Right cardiac atrium (tissue), 5 donors: ENCODE measurements at places on chromosomes 6 and 20. TPM values are rescaled to one million over a fixed set of nuclear protein-coding genes. Genes with fewer than 3 reads are reported as not detected.

Gene LY6G6F
- not detected for total RNA-seq

Gene SLC17A2
- not detected for total RNA-seq

Gene GPSM3
- 5.9 TPM for total RNA-seq

Gene SLC17A3
- total RNA-seq, result not detected

Gene SMIM28
- not detected for total RNA-seq

- no peak for DNase-seq
These were observed 81.8 kb downstream of the LCA5 start for GRCh38 chr6:79455446-79455845.

GRCh38 chr6:141398949-141399348 lies 733.8 kb upstream of the GJE1 start:
- DNase-seq, result no peak

Gene OR12D3
- total RNA-seq, result not detected

DNA sequence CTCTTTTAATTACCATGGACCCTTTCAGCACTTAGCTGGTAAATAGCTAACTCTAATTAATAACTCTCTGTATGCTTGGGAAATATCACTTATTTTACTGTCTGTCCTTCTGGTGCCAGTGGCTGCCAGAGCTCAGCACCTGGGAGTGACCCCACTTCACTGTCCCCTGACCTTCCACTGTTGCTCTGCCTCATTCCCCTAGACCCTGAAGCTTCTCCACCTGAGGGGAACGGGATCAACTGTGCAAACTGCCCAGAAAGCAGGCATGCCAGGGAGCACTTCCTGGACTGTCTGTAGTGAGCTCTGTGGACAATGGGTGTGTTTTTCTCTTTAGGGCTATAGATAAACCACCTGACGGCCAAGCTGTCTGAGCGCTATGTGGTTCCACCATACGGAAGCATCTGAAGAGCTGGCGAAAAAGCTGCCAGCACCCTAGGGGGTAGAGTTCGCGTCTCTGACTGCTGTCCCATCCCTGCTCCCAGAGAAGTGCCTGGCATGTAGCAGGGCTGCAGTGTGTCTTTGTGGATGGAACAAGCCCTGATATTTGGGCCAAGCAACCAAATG lies 106.3 kb upstream of the FOXA2 start:
- DNase-seq, result no peak

Gene ZSCAN16
- total RNA-seq, result 3.2 TPM

DNA sequence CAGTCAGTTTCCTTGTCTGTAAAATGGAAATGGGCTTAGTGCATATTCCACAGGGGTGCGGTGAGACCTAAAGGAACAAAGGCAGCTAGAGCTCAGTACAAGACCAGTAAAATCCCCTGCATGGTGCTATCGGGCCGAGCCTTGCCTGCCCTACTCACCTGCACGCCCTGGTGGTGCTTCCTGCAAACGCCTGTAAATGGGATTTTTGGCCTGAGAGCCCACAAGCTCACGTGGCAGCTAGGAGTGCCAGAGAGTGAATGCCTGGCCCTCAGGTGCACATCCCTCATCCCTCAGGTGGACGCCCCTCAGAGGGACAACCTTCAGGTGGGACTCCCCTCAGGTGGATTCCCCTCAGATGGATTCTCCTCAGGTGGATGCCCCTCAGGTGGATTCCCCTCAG lies 48.0 kb upstream of the VSX1 start:
- DNase-seq, result no peak

GRCh38 chr6:36150283-36150682 lies 20.0 kb downstream of the MAPK13 start:
- no peak for DNase-seq

Gene LAMA4
- total RNA-seq, result 45.8 TPM

GRCh38 chr6:131005439-131006016 lies 57.5 kb downstream of the EPB41L2 start:
- DNase-seq, result no peak

Gene TMEM242
- total RNA-seq, result 11.5 TPM

GRCh38 chr6:25652007-25652515 lies at the start of gene SCGN:
Gene SCGN (plus strand): TSS chr6:25652215. CDS start chr6:25652404, 189 bp downstream.
- DNase-seq, result peak; percentile 67

DNA sequence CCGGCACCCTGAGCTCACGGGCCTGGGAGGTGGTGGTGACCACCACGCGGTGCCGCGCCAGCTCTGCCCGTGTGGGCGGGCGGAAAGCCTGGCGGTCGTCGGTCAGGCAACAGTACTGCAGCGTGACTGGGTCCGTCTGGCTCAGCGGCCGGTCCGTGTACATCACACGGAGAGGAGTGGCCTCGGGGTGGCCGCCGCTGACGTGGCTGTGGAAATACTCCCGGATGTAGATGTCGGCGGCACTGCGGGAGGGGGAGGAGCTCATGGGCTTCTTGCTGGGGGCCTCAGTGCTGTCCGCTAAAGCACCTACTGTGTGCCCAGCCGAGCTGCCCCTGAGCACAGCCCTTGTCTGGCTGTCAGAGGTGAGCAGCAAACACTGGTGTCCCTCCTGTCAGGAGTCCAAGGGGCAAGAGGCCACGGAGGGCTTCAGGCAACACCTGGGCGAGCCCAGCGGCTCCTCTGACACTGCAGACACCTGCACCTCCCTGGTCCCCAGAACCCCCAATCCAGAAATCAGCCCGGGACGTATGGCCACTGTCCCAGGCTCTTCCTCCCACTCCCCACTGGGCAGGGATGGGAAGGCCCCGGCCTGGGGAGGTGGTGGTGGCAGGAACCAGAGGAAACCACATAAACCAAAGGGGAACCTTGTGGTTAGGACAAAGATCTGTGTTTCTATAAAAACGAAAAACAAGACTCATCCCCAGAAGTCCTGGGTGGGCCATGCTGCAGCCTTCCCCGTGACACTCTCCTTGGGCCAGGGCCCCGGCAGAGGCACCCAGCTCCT lies 6.5 kb downstream of the HELZ2 start:
- DNase-seq, result peak; percentile 69

DNA sequence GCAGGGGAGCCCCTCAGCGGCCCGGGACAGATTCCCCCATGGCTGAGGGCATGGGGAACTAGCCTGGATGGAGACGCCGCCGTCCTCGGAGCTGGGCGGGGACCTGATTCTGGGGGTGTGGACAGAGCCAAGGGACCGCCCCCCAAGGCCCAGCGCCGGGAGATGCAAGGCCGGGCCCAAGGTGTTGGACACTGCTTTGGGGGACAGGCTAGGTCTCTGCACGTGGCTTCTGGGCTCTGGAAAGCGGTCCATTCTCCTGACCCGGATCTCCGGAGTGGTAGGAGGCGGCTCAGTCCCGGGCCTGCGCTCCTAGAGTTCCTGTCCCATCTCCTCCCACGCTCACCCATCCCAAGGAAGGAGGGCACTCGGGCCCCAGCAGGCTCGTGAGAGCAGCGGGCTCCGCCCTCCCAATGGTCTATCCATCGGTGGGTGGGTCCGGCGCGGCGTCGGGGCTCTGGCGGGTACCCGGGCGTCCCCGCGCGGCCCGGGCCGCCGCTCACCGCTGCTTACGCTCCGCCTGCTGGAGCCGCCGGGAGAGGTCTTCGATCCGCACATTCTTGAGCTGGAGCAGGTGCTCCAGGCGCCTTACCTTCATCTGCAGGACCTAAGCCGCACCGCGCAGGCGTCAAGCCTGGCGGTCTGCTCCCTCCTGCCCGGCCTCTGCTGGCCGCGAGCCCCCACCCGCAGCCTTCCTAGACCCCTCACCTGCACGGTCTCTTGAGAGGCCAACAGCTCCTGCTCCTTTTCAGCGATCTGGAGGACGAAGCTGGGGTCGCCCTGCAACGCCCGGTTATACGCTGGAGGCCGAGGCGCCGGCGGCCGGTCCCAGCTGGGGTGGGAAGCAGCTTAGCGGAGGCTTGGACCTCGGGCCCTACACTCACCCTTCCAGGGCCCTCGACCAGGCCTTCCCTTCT lies 3.3 kb downstream of the SPEF1 start:
- peak; percentile 90 for DNase-seq

Gene YWHAB
- 114 TPM for total RNA-seq

DNA sequence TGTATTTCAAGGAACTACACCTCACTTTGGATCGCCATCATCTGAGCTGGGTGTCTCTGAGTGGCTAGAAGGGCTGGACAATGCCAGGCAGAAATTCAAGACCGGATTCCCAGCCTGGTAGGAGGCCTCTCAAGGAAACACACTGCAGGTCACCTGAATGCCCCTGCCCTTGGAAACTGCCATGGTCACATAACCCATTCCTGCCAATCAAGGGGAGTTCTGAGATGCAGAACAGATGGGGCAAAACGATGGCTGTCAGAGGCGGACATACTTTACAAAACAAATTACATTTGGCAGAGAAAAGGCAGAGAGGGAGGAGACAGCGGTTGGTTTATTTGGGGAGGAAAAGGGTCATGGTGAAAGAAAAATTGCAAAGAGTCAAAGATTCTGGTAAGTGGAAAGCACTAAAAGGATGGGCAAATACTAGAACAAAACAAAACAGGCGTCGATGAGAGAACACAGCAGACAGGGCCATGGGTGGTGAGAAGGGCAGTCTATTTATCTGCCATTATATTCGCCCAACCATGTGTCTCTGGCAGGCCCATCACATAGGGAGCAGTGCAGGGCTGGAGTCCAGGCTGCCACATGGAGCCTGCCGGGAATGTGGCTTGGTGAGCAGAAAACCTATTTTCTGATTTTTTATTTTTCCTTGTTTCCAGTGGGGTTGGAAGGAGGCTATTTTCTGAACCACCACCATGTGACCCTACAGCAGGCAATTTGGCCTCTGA lies 13.5 kb downstream of the BEND3 start:
- no peak for DNase-seq

DNA sequence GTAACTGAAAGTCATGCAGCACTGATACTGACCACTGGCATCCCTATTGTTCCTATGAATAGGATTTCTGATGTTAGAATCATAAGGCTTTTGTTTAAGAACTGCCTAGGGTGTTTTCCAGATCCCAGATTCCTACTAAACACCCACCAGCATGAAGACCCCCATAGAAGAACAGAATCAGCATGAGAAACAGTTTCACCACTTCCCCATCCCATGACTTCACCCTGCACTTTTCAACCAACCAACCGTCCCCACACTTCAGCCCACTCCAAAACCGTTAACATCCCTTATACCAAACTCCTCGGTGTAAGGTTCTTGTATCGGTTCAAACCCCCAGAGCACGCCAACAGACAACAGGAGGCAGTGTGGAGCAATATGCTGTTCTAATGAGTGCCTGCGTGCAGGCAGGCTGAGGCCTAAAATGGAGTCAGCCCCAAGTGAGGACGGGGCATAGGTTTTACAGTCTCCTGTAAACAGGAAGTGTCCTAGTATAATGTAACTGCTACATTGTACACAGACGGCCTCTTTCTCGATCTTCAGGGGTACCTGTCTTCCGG lies 11.4 kb upstream of the SSTR4 start:
- no peak for DNase-seq

GRCh38 chr6:132587424-132587823 lies 2.1 kb downstream of the TAAR5 start:
- no peak for DNase-seq
